NCI-H1436 (cell line): ENCODE measurements at places on chromosomes 6 and 20.

- peak; percentile 11 for DNase-seq
Measured at GRCh38 chr6:40819182-40819834, 219.7 kb downstream of the UNC5CL start.

- DNase-seq = peak; percentile 19
Measured at GRCh38 chr6:37502703-37503291, 3.1 kb upstream of the CCDC167 start.

GRCh38 chr6:46104209-46104608 is 25.6 kb upstream of the ENPP4 start:
- DNase-seq = no peak

DNA sequence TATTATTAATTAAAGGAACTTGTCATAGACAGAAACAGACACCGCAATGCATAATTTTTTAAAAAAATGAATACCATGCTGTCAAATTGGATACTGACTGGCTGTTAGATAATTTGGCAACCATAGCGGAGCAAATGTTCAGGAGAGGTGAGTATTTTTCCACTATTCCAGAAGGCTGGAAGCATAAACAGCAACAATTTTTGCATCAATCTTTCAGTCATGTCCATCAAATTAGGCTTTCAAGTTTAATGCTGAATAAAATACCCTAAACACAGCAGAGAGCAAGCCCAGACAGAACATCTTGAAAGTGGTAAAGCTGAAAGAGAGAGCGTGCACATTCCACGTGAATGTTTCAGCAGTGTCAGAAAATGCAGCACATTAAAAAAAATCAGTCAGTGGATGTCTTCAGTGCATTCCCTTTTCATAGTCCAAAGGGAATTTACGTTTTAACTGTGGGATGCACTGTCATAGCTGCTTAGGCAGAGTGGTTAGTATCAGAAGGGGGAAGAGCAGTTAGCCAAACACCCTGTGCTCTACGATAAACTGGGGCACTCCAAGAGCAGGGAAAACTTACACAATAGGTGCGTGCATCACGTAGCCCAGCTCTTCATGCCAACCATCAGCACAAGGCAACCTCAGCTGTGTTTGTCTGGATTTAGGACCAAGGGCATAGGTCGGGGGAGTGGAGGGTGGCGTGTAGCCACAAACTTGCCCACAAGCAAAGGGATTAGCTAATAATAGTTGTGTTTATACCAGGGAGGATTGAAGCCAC is 116.2 kb upstream of the STMND1 start:
- no peak for DNase-seq

DNA sequence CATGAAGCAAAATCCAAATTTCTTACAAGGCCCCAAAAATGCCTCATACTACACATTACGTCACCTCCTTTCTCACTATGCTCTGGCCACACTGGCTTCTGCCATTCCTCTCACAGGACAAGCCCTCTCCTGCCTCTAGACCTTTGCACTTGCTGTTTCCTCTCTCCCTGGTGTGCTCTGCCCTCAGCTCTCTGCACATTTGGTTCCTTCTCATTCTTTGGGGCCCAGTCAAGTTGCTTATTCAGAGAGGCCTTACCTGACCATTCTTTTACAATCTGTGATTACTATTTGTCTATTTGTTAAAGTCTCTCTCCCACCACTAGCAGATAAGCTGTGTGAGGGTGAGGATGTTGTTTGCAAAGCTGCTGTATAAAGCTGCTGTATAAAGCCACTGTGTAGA is 15.4 kb upstream of the GSTA4 start:
- DNase-seq = no peak

GRCh38 chr6:160160929-160161646 is 39.5 kb downstream of the SLC22A1 start:
- no peak for DNase-seq

DNA sequence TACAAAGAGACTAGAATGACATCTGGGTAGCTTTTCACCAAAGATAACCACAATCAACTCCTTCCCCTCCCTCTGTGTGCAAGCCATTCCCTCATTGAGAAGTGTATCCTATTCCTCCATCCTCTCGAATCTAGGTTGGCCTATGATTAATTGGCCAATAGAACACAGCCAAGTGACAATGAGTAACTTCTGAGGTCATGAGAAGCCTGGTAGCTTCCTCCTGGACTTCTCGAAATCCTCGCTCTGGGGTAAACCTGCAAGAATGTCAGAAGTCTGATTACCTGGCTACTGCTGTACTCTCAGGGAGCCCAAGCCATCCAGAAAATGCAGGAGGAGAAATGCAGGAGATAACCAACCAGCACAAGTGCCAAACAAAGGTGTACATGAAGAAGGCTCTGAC is 13.1 kb downstream of the ARHGAP18 start:
- DNase-seq = no peak

- no peak for DNase-seq
Measured at GRCh38 chr20:13515796-13516558, 122.8 kb downstream of the TASP1 start.

- no peak for DNase-seq
Measured at GRCh38 chr6:118905851-118906250, 11.9 kb downstream of the ASF1A start.

DNA sequence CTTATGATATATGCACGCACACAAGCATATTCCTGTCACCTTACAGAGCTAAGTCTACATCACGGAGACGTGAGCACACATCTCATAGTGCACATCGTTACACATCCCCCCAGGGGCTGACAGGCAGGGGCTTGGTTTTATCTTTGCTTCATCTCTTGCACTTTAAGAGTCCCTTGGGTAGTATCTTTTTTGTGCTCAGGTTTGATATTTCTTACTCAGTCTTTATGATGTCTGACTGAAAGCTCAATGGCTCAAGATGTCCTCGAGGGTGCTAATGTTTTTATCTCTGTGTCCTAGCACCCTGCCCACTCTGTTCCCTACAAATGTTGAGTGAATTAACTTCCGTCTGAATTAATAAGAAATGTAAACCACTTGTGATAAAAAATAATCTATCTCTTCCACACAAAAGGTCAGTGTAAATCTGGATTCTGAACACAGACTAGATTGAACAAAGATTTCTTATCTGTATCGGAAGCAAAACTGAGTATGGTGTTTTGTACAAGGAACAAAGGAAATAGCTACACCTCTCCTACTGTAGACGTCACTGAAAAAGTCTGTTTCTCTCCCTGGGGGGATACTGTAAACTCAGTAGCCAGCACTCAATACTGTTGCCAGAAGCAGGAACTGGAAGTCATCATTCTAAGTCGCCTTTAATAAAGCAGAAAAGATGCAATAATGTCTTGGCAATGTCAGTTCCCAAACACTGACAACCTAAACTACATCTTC is 195.1 kb downstream of the PRKN start:
- no peak for DNase-seq

GRCh38 chr20:25258476-25258805 is 10.6 kb downstream of the PYGB start:
- no peak for DNase-seq

GRCh38 chr20:40477805-40478204 is 211.2 kb downstream of the MAFB start:
- no peak for DNase-seq

DNA sequence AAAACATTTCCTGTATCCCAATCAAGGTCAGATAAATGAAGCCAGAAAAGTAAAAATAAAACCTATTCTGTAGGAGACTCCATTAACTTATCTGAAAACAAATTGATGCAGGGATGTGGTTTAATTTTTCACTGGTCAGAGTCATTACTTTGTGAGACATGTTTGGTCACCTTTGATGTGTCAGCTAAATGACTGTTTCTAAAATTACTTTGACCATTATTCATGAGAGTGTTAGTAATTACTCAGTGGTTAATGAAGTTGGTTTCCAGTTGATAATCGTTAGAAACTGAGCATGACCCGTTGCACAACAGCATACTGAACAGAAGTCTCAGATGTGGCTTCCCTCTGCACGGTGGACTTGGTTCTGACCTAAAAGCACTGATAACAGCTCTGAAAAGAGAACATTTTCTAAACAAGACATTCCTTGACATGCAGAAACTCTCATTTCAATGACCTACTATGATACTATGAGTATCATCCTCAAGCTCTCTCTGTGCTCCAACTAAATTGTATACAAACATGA is 410.5 kb upstream of the RNF217 start:
- no peak for DNase-seq

- DNase-seq = peak; percentile 37
Measured at GRCh38 chr6:37570482-37571133, 70.9 kb upstream of the CCDC167 start.
